ENCODE measurements at places on chromosomes 1 and 21. TPM values are rescaled to one million over a fixed set of nuclear protein-coding genes. Genes with fewer than 3 reads are reported as not detected.

DNA sequence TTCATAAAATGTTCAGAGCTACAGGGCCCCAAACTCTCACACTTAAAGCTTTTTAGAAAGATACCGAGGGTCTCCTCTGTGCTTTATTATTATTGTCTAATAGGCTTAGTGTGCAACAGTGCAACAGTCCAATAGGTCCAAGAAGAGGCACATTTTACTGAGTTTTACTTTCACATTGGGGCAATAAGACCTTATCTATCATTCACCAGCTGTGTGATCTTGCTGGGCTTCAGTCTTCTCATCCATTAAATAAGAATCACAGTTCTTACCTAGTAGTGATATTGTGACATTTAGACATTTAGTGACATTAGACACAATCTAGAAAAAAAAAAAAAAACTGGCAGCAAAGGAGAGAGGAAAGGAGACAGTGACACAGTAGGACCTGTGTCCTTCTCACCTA lies 175.8 kb upstream of the NFIA start:
- DNase-seq, result no peak

GRCh38 chr1:50645139-50645538 lies 221.9 kb upstream of the DMRTA2 start:
- DNase-seq, result no peak

The SUMO3 gene
- 85.0 TPM for total RNA-seq

DNA sequence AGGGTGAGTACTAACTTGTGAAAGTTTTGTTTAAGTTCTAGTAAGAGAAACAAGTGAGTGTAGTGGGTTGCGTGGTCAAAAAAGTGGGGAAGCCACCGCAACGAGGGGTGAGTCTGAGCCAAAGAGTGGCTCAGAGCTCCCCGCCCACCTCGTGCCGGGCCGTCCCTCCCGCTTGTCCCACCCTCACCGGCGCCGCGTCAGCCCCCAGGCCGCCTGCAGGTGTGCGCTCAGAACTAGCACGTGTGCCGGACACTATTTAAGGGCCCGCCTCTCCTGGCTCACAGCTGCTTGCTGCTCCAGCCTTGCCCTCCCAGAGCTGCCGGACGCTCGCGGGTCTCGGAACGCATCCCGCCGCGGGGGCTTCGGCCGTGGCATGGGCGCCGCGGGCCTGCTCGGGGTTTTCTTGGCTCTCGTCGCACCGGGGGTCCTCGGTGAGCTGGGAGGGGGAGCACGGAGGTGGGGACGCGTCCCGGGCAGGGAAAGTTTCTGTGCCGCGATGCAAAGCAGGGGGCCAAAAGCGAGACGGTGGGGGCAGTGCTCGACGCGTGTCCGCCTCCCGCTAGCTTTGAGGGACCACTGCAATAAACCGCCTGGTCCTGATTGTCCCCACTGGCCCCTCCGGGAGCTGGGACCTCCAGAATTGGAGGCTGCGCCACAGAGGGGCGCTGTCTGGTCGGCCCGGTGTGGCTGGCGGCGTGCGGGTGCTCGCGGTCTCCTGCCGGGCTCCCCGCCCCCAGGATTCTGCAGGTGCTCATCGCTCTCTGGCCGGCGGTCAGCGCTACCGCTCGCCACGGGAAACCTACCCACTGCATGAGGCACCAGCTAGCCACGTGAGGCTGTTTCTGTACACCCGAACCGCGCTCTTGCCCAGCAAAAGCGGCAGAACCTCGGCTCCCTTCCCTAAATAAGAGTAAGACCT lies at the start of gene CR2:
CR2 (plus strand) TSS at position 283 of the 919 bp plus-strand sequence; CDS start at position 374, 91 bp downstream.
- DNase-seq, result peak; percentile 74

DNA sequence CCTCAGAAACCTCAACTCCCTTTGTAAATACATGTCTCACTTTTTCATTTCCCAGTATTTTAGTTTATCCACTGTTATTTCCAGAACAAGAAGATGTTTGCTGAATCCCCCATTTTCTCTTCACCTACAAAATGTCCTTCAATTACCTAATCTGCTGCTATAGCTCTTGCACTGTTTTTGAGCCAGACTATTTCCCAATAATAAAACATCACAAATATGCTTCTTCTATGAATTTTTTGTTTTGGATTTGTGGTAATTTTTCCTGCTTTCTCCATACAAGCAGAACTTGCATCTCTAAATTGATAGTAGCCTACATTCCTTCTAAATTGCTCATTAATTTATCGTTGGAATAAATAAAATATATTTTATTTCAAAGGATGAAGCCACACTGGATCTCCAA lies 199.6 kb upstream of the C1orf87 start:
- no peak for DNase-seq

GRCh38 chr1:158103861-158104522 lies 76.7 kb upstream of the CD1D start:
- DNase-seq, result no peak

DNA sequence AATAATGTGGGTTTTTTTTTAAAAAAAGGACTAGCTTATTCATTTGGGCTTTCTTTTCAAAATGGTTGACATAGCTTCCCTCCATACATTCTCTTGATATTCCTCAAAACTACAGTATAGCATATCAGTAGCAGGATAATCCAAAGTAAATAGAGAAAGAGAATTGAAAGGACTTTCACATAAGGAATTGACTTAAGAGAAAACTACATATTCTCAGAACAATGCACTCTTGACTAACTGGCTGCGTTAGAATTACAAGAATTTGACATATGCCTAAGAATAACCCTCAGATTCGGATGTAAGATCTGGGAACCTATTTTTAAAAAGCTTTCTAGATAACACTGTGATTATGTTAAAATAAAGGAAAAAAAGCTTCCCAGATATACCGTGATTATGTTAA lies 3.1 kb downstream of the PRKAB2 start:
- no peak for DNase-seq

The KCNJ15 gene
- total RNA-seq, result 80.1 TPM

The CSF1 gene
- 79.8 TPM for total RNA-seq

GRCh38 chr1:28845786-28846543 lies 34.0 kb downstream of the OPRD1 start:
- DNase-seq, result no peak

DNA sequence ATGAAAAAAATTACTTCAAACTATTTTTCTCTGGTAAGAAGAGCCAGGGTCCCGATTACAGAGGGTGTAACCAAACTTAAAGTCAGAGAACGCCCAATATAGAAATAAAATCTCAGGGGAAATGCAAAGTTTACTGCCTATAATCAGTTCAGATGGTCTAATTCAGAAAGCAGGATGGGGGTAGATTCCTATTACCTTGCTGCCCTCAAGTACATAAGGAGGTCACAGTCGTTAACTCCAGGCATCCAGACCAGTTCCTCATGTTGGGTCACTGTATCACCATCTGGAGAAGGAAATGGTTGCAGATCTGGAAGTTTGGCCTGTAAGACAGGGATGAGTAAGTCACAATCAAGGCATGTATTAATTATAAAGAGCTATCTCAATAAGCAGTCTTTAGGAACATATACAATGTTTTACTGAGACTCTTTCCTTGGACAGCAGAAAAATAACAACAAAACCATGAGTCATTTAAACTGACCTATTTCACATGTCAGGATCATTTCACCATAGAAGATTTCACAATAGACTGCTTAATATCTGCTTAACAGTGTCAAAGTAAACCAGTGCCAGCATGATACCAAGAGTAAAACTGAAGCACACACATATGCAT lies 179.4 kb downstream of the SLC45A1 start:
- no peak for DNase-seq

The SLFNL1 gene
- 2.8 TPM for total RNA-seq

DNA sequence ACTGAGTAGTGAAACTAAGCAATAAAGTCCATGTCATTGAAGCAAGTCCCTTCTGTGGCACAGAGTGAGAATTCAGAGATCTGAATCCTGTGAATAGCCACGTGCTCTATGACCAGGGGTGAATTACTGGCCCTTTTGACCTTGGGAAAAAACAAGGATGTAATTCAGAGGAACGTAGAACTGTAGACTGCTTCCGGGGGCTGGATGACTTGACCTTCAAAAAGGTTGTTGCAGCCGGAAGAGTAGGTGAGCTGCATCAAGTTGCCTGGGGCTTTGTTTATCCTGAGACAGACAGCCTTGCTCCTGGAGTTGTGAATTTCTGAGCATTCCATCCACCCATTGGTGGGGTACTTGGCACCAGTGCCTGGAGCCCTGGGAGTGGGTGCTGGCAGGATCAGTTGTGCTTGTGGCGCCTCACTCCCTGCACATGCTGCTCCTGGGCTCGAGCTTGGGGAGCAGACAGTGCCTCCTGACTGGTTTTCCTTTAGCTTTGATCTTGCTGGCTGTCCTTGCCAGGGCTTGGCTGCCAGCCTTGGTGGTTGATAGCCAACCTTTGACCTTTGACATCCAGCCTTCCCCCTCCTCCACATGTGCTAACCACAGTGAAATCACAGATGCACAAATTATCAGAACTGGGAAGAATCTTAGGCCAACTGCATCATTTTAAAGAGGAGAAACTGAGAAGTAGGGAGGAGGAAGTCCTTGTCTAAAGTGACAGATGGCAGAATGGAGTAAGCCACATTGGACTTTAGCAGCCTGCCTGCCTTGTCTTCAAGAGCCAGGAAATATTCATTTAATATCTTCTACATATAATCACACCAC lies 16.2 kb upstream of the MYOG start:
- no peak for DNase-seq

GRCh38 chr1:17196496-17197185 lies 8.3 kb upstream of the PADI1 start:
- no peak for DNase-seq

The STIL gene
- 1.7 TPM for total RNA-seq

- peak; percentile 91 for DNase-seq
These were observed 416 bp upstream of the RNF187 start for GRCh38 chr1:228486596-228487335.

The DNM3 gene
- 15.4 TPM for total RNA-seq

DNA sequence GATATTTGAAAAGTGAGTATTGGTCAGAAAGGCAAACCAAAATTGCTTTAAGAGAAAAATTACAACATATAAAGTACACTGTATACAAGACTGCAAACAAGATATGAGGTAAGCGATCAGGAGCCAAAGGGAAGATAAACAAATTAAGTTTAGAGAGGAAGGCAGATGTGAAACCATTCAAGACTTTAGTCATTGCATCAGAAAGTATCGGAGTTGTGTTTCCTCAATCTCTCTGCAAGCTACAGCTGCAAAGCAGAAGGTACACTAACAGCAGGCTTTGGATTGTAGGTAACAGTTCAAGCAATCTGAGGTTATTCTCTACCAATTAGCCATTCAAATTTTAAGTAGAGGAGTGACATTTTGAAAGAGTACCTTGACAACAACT lies 21.3 kb upstream of the TLCD4 start:
- no peak for DNase-seq

DNA sequence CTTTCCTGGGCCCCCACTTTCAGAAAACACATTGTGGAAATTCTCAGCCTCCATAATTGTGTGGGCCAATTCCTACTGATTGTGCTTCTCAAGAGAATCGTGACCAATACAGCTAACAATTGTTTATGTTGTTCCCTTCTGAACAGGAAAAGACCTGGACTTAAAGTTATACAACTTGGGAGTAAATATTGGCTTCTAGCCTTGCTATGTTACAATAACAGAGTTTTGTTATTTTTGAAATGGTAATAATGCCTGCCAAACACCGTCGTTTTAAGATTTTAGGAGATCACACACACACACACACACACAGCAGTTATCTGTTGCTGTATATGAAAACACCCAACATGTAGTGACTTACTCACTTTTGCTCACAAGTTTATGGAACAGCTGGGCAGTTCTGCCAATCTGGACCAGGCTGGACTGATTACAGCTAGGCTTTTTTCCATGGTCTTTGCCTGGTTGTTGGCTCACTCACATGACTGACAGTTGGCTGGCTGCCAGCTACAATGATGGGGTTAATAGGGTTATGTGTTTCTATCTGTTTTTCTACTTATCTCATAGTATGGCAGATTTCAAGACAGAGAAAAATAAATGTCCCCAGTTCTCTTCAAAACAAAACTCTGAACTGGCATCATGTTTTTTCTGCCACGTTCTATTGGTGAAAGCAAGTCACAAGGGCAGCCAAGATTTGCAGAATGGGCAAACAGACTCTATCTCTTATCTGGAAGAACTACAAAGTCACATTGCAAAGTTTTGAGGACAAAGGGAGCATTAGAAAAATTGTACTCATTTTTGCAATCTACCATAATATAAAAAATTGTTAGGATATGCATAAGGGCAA lies 447.5 kb downstream of the NEGR1 start:
- DNase-seq, result no peak

The GBP1 gene
- 42.2 TPM for total RNA-seq

GRCh38 chr21:42989816-42990650 lies 15.7 kb downstream of the PKNOX1 start:
- no peak for DNase-seq

GRCh38 chr1:8472668-8473067 lies 154.8 kb downstream of the SLC45A1 start:
- DNase-seq, result no peak

- no peak for DNase-seq
These were observed 49.1 kb upstream of the GNG12 start for GRCh38 chr1:67882196-67882958.

DNA sequence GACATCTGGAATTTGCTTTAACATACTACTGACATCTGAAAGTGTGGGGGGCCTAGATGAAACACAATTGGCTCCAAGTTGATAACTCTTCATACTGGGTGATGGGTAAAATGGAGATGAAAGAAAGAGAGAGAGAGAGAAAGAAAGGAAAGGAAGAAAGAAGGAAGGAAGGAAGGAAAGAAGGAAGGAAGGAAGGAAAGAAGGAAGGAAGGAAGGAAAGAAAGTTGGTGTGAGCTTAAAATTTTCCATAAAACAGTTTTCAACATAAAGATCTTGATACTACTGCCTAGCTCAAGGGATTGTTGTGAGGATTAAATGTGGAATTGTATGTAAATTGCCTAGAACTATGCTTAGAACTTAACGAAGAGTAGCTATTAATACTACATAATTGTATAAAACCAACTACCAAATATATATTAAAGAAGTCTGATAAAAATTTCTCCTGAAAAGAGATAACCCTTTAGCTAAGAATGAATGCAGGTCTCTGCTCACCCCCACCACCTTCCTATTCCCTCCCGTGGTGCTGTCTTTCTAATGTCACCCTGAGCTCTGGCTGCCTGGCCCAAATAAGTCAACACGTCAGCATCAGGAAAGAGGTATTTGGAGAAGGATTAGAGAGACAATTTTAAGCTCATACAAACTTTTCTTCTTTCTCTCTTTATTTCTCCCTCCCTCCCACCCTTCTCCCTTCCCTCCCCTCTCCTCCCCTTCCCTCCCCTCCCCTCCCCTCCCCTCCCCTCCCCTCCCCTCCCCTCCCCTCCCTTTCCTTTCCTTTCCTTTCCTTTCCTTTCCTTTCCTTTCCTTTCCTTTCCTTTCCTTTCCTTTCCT lies 89.3 kb upstream of the SGIP1 start:
- no peak for DNase-seq

DNA sequence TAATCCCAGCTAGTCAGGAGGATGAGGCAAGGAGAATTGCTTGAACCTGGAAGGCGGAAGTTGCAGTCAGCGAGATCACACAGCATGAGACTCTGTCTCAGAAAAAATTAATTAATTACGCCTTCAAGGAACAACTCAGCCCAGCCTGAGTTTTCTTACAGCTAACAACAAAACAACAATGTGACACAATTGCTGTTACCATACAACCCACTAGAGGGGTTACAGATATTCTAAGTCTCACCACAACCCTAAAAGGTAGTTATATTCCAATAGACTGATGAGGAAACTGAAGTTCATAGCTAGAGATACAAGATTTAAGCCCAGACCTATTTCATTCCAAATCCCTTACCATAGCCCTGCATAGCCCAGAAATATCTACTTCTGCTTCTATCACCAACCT lies 2.9 kb upstream of the LRRC8C start:
- no peak for DNase-seq

- peak; percentile 67 for DNase-seq
These were observed 40.8 kb upstream of the POFUT2 start for GRCh38 chr21:45328198-45329091.

Data from upper lobe of right lung (tissue), 1 donor.